ENCODE measurements at places on chromosomes 7 and 10.

DNA sequence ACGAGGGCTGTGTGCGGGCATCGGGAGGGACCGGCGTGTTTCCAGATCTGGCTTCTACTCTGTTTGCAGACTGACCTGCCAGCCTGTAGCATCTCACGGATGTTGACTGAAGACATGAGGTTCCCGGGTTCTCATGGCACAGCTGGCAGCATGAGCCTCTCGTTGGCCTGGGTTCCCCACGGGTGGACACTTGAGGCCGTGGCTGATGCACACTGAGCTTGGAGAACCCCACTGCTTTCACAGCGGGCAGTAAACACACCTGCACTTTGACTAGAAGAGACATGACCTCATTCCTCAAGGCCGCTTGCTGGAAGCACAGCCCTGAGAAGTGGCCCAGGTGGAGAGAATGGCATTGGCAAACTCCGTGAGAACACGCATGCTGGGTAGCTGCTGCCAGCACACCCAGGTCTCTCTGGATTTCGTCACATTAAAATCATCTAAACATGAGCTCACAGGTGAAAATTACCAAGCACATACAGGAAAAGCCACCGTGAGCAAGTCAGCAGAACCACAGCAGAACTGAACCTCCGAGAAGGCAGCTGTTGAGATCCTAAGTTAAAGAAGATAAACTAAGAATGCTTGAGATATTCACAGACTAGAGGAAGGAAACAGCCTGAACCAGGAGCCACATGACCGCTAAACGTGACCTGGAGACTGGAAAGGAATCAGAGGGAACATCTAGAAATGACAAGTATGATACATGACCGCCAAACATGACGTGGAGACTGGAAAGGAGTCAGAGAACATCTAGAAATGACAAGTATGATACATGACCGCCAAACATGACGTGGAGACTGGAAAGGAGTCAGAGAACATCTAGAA, 32.5 kb downstream of the BNIP3 start:
- DNase-seq = no peak

- DNase-seq = no peak
Measured at GRCh38 chr10:116653885-116654284, 33.1 kb downstream of the PNLIPRP2 start.

- DNase-seq = no peak
Measured at GRCh38 chr7:139702811-139703486, 74.8 kb downstream of the HIPK2 start.

- no peak for DNase-seq
Measured at GRCh38 chr7:70229242-70229641, 631.0 kb downstream of the AUTS2 start.

DNA sequence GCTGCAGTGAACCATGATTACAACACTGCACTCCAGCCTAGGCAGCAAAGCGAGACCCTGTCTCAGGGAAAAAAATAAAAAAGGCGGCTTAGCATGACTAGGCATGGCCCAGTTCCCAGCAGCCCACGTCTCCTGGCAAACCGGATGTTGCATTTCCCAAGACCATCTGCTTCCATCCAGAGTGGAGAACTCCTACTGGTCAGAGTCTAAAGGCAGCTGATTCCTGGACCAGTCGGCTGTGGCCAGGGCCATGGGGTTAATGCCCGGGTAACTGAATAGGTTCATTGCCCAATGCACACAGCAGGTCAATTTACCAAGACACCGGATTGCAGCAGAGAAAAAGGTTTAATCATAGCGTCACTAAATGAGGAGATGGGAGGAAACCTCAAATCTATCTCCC, 133.1 kb downstream of the MYL10 start:
- no peak for DNase-seq

GRCh38 chr10:133180192-133180964, 20.4 kb downstream of the KNDC1 start:
- no peak for DNase-seq

DNA sequence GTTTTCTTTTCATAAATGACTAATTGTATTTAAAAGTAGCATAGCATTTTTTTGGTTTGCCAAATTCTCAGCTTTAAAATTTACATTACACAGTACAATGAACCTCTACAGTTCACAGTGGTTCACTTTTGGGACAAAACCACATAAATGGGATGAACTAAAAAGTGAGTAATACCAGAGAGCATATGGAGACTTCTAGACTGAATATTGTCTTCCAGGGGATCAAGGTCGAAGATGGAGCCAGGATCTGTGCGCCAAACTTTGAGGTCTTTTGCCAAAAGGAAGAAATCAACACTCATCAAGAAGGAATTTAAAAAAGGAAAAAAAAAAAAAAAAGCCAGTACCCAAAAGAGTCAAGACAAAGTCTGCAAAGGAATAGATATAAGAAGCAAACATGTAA, 87.5 kb downstream of the NEBL start:
- no peak for DNase-seq

GRCh38 chr7:29895559-29895958, 89.3 kb downstream of the WIPF3 start:
- DNase-seq = no peak

GRCh38 chr10:45427262-45427969, 53.4 kb downstream of the ALOX5 start:
- no peak for DNase-seq

- no peak for DNase-seq
Measured at GRCh38 chr7:143504215-143504936, 26.7 kb downstream of the TAS2R41 start.

DNA sequence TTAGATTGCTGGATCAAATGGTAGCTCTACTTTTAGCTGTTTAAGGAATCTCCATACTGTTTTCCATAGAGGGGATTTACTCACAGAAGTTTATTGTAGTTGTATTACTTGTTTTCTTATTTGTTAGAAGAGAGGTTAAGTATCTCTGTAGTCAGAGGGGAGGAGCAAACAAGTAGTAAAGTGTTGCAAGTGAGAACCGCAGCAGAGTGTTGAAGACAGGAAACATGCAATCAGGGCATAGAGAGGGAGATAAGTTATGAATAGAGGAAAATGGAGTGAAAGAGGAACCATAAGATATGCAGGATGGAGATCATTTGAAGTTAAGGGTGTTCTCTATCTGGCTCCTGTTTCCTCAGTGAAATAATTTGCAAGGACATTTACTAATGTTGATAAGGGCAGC, 331.4 kb upstream of the TMEM229A start:
- DNase-seq = no peak

- no peak for DNase-seq
Measured at GRCh38 chr7:133854739-133855138, 272.4 kb upstream of the LRGUK start.

DNA sequence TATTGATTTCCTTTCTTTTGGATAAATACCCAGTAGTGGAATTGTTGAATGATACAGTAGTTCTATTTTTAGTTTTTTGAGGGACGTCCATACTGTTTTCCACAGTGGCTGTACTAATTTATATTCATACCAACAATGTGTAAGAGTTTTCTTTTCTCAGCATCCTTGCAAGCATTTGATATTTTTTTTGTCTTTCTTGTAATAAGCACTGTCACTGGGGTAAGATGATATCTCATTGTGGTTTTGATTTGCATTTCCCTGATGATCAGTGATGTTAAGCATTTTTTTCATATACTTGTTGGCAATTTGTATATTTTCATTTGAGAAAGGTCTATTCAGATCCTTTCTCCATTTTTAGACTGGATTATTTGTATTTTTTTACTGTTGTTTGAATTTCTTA, 308.7 kb downstream of the PTEN start:
- DNase-seq = no peak

DNA sequence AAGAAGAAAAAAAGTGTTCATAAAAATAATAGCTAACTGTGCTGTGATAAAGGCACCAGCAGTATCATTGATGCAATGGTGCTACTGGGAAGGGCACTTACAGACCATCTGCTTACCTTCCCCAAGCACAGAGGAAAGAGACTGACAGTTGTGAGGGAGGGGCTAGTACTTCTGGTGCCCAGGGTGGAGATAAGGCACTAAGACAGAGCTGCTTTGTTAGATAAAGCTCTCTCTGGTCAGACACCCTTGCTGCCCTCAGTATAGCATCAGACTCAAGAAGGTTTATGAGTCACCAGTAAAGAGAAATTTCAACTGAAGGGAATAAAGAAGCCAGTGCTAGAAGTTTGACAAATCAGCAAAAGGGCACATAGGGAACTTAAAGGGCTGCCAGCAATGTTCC, 325.6 kb downstream of the HPSE2 start:
- no peak for DNase-seq

- DNase-seq = no peak
Measured at GRCh38 chr10:127813290-127813689, 76.3 kb downstream of the FOXI2 start.

DNA sequence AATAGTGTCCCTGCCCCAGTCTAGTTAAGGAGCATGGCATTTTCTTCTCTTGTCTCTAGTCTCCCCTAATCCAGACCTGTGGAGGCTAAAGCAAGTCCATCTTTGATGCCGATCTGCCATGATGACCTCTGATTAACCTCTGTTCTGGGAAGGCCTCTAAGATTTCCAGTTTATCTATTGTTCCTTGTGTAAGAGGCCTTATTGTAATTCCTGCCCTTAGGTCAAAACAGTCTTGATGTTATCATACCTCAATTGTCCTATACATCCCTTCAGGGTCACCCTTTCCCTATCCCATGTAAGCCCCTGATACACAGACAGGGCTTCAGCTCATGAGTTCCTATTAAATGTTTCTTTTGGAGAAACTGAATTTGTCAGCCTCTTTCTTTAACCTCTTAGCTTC, 4.9 kb upstream of the ZMIZ2 start:
- DNase-seq = no peak

All from iPS DF 19.7 (cell line).